T-helper 1 cell (primary cell): ENCODE measurements at places on chromosomes 2 and 18.

GRCh38 chr18:13173578-13174145, 44.9 kb upstream of the LDLRAD4 start:
- no peak for DNase-seq

DNA sequence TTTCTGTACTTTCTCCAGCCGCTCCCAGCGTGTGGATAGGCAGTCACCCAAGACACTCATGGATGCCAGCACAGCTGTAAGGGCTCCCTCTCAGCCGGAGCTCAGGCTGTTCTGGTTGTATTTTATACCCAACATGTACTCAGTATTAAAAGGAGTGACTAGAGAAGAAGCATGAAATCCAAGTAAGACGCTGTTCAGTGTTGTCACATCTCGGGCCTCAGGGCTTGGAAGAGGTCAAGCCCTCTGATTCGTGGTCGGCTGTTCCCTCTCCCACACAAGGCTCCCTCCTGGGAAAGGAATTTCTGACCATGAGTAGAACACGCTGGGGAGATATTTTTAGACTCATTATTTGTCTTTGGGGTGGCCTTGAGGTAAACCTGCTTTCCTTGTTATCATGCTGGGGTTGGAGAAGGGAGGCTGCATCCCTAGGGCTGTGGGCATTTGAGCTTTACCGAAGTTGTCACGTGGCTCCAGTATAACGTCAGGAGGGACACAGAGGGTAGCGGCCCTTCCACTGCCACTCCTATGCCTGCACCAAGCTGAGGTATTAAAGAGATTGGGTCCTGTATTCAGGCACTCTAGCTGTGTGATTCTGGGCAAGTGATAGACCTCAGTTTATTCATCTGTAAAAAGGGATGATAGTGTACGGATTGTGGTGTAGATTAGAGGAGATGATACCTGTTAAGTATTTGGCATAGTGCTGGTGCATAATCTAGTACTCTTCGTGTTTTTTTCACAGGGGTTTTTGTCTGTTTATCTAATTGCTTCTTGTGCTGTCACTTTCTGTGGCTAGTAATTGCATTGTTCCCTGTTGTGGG, 34.1 kb downstream of the HK2 start:
- no peak for DNase-seq

- no peak for DNase-seq
These were observed 146.5 kb downstream of the ASB1 start for GRCh38 chr2:238573065-238573778.

- no peak for DNase-seq
These were observed 31.6 kb upstream of the GPR155 start for GRCh38 chr2:174518395-174518794.

GRCh38 chr18:69999656-70000055, 52.0 kb upstream of the CD226 start:
- no peak for DNase-seq

- no peak for DNase-seq
These were observed 135.7 kb upstream of the EPC2 start for GRCh38 chr2:148508878-148509287.

- DNase-seq = no peak
These were observed 46.4 kb upstream of the ASB1 start for GRCh38 chr2:238380336-238380735.

DNA sequence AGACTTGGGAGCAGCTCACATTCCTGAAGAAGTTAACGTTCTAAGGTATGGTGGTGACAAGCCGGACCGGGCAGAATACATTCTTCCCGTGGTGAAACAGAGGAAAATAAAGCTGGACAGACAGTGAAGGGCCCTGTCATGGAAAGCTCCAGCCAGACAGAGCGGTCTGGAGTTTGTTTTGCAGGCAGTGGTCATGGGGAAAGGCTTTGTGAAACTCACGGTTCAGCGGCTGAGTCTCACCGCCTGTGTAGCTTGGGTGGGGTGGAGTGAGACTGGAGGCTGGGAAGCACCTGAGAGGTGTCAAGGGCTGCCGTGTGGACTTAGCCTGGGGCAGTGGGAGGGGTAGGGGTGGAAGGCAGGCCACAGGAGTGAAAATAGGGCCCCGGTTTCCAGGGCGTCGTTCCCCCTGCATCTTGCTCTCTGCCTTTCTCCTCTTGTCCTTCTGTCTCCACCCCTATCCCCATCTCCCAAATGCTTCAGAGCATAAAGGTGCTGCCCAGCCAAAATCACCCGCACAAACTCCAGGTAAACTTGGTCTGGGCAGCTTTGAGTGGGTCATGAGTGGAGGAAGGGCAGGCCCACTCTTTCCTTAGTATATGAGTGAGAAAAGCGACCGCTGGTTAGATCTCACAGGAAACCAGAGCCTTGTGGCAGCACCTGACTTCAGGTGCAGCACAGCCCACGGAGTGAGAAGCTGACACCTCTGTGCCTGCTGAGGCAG, 11.4 kb upstream of the SLC20A1 start:
- no peak for DNase-seq

GRCh38 chr2:188813315-188813714, 160.9 kb upstream of the COL3A1 start:
- no peak for DNase-seq

GRCh38 chr18:9951022-9951859, 37.4 kb downstream of the VAPA start:
- DNase-seq = no peak

GRCh38 chr2:186129767-186130581, 356.1 kb upstream of the ZC3H15 start:
- no peak for DNase-seq

DNA sequence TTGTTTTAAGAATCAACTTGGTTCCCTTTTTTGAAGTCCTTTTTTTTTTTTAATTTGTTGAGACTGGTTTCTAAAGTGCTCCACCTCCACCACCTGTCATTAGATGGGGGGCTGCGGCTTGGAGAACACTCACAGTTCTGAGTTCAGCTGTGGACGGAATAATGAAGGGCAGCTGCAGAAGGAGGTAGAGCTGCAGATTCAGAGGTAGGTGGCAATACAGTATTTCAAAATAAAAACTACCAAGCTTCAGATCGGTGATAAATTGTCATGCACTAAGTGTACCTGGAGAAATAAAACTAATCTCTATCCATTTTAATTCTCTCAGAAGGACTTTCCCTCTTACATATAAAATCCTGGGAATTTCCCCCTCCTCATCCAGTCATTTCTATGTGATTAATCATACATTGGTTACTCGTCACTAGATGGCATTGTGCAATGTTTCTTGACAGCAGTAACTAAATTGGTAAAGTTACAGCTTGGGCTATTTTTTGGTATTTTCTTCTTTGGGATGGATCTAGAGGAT, 81.1 kb upstream of the SLC39A10 start:
- DNase-seq = no peak

DNA sequence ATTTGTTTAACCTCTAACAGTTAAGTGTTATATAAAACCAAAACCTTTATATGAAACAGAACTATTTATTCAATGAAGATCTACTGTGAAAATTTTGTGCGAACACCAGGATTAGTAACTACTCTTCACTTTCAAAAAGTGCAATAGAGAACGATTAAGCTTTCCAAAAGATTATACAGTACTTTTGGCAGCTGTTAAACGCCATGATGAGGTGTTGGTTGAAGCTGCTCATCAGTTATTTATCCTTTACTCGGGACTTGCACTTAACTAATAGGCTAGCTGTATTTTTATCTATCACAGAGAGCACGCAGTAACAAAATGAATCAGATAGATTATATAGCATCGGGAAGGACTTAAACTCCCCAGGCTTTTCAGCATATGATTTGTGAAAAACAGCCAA, 113.6 kb downstream of the GCA start:
- no peak for DNase-seq

DNA sequence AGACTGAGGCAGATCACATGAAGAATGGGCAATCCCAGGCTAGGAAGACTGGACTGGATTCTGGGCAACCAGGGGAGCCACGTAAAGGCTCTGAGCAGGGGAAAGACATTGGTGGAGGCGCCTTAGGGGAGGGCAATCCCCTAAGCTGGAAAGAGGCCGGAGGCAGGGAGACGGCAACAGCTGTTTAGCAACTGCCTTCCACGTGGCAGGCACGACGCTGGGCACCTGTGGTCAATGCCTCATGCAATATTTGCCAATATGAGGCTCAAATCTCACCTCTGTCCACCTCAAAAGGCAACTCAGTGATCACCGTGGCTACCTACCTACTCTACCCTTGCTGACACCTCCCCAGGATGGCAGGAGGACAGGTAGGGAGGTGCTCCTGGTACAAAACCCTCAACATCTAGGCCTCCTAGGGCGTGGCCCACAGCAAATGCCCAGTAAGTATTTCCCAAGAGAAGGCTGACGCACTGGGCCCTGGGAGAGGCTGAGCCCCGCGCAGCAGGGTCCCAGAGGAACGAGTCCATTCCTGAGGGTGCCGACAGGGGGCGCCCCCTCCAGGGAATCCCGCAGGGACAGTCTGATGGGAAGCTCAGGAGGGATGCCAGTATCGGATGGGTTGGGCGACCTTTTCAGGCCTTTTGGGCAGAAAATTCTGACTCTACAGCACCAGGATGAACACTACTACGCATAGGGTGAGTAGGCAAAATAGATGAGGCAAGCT, 8.9 kb downstream of the BOLA3 start:
- DNase-seq = no peak

DNA sequence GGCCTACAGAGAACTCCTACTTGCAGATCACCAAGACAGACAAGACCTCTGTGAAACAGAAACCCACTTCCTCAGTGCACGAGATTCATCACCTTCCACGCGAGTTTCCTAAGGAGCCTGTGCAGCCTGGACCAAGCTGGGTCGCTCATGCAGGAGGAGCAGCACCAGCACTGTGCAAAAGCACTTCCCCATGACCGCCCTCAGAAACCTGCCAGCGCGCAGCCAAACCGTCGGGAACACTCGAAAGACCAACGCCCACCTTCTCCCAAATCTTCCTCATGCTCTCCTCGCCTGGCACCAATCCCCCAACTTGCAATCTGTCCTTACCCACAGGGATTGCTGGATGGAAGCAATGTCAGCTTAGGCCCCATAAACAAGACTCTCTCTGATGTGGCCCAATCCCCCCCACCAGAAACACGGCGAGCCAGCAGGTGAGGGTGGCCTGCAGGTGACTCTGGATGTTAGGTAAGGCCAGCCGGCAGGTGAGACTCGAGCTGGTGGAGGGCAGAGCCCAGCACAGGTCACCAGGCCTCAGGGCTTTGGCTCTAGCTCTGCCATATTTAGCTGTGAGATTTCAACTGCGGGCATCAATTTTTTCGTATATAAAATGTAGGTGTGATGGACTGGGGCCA, 69.4 kb downstream of the PXDN start:
- DNase-seq = no peak

DNA sequence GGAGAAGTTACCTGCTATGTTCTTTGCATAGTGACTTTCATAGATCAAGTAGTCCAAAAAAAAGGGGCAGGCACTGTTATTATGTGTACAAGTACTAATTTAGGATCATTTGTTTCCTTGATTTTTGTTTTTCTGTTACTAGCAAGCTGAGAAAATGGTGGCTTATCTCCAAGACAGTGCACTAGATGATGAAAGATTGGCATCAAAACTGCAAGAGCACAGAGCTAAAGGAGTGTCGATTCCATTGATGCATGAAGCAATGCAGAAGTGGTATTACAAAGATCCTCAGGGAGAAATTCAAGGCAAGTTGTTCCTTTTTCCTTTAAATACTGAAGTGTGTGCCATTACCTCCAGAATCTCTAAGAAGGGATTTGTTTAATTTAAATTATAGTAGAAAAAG, 19.6 kb upstream of the KCNJ13 start:
- DNase-seq = no peak

DNA sequence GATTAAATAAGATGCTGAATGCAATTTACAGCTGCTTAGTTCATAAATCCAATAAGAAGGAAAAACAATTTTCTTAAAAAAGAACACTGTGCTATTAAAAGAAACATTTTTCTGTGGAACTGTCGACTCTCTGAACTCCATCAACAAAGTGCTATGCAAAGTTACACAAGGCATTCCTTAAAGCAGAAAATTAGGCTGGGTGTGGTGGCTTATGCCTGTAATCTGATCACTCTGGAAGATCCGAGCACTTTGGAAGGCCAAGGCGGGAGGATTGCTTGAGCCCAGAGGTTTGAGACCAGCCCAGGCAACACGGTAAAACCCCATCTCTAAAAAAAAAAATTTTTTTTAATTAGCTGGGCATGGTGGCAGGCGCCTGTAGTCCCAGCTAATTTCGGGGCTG, 13.0 kb downstream of the MCM6 start:
- DNase-seq = no peak

GRCh38 chr2:45732946-45733345, 81.5 kb downstream of the PRKCE start:
- no peak for DNase-seq

GRCh38 chr2:101538076-101538475, 63.2 kb upstream of the RFX8 start:
- DNase-seq = no peak

- DNase-seq = no peak
These were observed 287.9 kb upstream of the EPAS1 start for GRCh38 chr2:46009315-46009714.

GRCh38 chr2:25104736-25105135, 62.9 kb downstream of the EFR3B start:
- no peak for DNase-seq

GRCh38 chr2:204946892-204947291, 401.6 kb downstream of the PARD3B start:
- no peak for DNase-seq

DNA sequence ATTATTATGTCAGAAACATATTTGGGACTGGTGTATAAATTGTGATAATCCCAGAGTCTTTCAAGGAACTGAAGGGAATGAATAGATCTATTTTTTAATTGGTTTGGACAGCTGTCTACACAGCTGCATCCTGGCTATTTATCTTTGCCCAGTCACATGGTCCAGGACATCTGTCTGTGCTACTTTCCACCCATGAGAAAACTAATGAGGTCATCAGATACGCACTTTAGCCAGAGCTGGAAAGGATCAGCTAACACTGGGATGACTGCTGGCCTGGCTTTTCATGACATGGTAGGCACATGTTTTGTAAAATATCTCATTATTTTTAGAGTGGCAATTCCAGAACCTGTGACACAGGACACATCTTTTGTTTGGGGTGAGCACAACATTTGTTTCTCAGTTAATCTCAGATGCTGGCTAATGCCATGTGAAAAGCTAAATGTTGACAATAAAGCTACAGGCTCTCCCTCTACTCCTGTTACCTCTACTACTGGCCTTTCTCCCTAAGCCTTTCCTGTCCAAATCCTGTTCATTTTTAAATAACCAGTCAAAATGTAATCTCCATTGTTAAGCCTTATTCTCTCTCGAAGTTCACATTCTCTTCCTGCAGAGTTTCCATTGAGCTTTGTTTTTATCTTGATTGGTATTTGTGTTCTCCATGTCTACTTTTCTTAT, 500.7 kb downstream of the RIT2 start:
- DNase-seq = no peak

GRCh38 chr2:157825885-157826284, 50.2 kb downstream of the ACVR1 start:
- no peak for DNase-seq

GRCh38 chr2:44348400-44348799, 12.9 kb downstream of the PREPL start:
- DNase-seq = no peak

- no peak for DNase-seq
These were observed 76.0 kb downstream of the ARHGAP15 start for GRCh38 chr2:143205106-143205764.
